Stimulated activated CD4-positive, alpha-beta T cell treated with anti-CD3 and anti-CD28 coated beads, Interleukin-15, amount 100 ng/mL, for 1 hour (primary cell): ENCODE measurements at places on chromosomes 13 and 19.

DNA sequence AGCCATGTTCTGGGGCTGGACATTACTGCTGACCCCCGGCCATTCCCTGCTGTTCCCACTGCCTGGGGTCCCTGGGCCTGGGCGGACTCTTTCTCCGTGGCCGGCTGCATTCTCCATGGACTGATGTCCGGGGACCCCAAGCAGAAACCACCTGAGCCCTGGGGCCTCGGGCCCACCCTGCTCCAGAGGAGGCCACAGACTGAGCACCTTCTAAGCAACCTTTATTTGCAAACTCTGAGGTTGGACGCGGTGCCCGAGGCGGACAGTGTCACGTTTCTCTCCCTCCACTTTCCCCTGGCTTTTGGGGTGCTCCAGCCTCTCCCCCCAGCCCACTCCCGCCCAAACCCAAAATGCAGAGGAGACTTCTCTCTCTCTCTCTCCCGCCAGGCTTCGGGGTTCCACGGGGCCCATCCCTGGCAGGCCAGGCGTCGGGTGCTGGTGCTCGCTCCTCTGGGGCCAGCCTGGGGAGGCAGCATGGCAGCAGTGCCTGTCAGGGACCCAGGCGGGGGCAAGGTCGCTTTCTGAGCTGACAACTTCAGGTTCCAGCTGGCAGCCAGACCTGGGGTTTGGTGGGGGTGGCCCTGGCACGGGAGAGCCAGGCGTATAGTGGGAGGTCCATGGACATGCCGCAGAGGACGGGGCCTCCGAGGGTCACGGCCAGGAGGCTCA, 2.3 kb upstream of the C19orf25 start:
- DNase-seq = no peak

- DNase-seq = no peak
These were observed 221.4 kb upstream of the SLC10A2 start for GRCh38 chr13:103287659-103288058.

DNA sequence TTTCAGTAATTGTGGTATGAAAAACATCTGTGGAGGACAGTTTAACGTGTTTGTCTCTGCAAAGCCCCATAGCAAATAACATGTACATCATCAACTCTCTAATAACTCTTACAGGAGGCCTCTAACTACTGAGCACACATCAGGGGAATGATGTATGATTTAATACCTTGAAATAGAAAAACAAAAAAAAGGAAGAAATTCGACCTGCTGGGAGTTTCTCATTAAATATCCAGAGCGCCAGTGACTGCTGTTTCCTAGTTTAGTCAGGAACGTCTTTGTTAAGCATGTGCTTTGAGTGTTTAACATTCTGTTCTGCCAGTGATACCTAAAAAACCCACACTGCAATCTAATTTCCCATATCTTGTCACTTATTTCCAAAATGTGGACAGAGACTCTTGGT, 235.4 kb downstream of the PCDH20 start:
- DNase-seq = no peak

GRCh38 chr13:83350569-83350968, 531.7 kb downstream of the SLITRK1 start:
- no peak for DNase-seq

DNA sequence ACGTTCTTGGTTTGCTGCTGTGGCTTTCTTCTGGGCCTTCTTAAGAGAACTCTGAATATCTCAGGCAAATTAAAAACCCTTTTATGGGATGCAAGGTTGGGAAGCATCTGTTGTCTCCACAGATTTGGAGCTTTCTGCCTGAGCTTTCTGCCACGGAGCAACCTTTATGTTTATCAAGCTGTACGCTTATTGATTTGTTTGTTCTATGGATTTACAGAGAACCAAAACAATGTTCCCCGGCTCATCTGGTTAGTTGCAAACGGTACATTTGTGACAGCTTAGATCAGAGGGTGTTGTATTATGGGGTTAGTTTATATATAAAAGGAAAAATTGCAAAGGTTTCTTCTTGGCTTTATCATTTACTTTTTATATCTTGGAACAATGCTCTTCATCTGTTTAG, 479.6 kb downstream of the DIAPH3 start:
- no peak for DNase-seq

GRCh38 chr19:30017172-30017571, 75.1 kb downstream of the URI1 start:
- no peak for DNase-seq

- DNase-seq = no peak
These were observed 81.6 kb upstream of the ARGLU1 start for GRCh38 chr13:106649495-106649894.

DNA sequence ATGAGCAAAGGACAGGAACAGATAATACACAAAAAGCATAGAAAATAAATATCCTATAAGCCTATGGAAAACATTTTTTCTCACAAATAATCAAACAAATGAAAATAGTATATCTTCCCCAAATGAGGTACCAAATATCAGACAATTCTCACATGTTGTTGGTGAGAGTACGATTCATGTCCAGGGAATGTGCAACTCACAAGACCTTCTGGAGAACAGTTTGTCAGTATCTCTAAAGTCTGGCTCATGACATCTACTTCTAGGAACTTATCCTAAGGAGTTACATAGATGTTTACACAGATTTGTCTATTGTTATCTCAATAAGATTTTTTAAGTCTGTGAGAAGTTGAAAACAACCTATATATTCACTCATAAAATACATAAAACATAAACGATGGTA, 80.3 kb upstream of the ARHGEF7 start:
- no peak for DNase-seq

DNA sequence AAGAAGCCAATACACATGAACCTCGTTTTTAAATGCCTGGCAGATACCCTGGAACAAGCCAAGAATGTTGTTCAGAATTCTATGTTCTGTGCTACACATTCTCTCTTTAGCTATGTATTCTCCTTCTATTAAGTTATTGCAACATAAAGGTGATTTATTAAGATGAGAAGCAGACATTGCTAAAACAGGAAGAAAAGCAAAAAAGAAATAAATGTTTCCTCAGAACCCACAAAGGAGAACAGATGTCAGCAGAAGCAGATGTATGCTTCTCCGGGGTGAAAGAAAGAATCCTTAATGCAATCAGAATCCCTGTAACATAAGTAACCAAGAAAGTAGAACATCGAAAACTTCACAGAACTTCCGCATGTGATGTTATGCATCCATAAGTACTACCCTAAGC, 302.9 kb downstream of the DCT start:
- no peak for DNase-seq

DNA sequence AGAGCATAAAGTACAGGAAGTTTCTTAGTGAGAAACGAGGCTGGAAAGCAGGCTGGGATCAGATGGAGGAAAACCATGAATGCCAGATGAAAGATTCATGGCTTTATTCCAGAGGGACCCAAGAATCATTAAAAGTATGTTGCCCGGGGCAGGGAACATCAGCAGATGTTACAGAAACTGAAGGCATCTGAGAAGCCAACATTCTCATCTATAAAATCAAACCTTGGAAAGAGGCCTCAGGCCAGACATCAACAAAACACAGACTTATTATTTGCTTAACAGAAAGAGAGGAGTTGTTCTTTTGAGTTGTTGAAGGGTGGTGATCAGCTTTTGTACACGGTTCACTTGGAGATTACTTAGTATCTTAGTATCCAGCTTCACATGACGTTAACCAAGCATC, 543.6 kb downstream of the RFC3 start:
- no peak for DNase-seq

DNA sequence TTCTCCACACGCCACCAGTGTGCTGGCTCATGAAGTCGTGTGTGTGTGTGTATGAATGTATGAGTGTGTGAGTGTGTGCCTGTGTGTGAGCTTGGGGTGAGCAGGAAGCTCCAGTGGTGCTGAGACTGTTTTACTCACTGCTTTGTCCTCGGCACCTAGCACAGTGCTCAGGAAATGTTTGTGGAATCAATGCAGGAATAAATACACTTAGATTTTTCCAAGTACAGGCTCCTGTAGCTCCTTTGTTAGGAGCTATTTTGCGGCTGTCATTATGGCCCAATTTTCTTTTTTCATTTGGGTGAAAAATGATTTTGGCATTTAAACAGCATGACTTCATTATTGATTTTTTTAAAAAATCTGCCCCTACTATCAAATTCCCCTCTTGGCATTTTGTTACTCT, 193.5 kb upstream of the KL start:
- no peak for DNase-seq
